ENCODE measurements at places on chromosomes 1 and 21. TPM values are rescaled to one million over a fixed set of nuclear protein-coding genes. Genes with fewer than 3 reads are reported as not detected.

WDTC1 gene
- total RNA-seq = 29.1 TPM

LYPD8 gene
- 1.1 TPM for total RNA-seq

C1QB gene
- total RNA-seq = 476 TPM

SYT14 gene
- total RNA-seq = 0.27 TPM

SLC16A4 gene
- total RNA-seq = 3.7 TPM

GPR25 gene
- total RNA-seq = not detected

RHCE gene
- not detected for total RNA-seq

SESN2 gene
- 6.1 TPM for total RNA-seq

MEX3A gene
- 0.33 TPM for total RNA-seq

FCRL4 gene
- not detected for total RNA-seq

TMIGD3 gene
- total RNA-seq = 4.4 TPM

E2F2 gene
- total RNA-seq = 0.14 TPM

NDUFS2 gene
- 113 TPM for total RNA-seq

CR1L gene
- total RNA-seq = not detected
